ENCODE measurements at places on chromosomes 4 and X.

- no peak for DNase-seq
These were observed 2.2 kb downstream of the IDUA start for GRCh38 chr4:988726-989721.

GRCh38 chrX:9352694-9353411 lies 112.0 kb upstream of the TBL1X start:
- peak; percentile 49 for DNase-seq

GRCh38 chrX:98514032-98514431 lies 1630.3 kb downstream of the RPA4 start:
- no peak for DNase-seq

GRCh38 chr4:54016504-54016903 lies 47.9 kb downstream of the CHIC2 start:
- DNase-seq = no peak

GRCh38 chr4:186472948-186473347 lies 82.4 kb downstream of the MTNR1A start:
- peak; percentile 38 for DNase-seq

DNA sequence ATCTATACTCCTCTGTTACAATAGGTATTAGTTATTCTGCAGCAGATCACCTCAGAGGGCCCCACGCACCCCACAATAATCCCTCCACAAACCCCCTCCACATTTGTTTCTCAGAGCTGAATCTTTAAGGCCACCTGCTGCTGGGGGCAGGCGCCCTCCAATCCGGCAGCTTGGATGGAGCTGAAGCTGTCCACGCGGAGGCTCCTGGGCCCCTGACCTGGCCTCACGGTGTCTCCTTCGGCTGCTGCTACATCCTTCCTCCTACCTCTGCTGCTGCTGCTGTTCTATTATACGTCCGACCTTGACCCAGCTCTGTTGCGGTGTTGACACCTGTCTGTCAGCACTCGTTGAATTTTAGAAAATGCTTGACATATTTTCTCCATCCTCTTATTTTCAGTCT lies 430.2 kb upstream of the ZFP42 start:
- DNase-seq = no peak

GRCh38 chr4:143625632-143626031 lies 74.8 kb downstream of the FREM3 start:
- DNase-seq = no peak

GRCh38 chr4:143347484-143348111 lies 10.9 kb downstream of the GAB1 start:
- no peak for DNase-seq

DNA sequence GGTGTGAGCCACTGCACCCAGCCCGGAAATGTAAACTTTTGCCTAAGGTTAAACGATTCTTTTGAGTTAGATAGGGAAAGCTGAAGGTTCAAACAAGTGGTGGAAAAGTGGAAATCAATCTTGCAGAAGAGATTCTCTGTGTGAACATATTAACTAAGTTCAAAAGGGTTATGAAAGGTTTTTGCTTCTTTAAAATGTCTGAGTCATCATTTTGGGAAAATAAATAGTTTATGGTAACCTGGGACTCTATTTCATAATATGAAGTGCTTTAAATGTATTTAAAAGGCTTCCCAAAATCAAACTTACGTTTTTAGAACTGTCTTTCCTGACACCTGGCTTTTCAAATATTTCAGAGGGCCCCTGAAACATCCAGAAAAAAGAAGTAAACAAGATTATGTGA lies 73.6 kb upstream of the MID1IP1 start:
- DNase-seq = no peak

- DNase-seq = no peak
These were observed 11.4 kb downstream of the ANK2 start for GRCh38 chr4:113060853-113061252.
